ENCODE measurements at places on chromosomes 6 and 20.

DNA sequence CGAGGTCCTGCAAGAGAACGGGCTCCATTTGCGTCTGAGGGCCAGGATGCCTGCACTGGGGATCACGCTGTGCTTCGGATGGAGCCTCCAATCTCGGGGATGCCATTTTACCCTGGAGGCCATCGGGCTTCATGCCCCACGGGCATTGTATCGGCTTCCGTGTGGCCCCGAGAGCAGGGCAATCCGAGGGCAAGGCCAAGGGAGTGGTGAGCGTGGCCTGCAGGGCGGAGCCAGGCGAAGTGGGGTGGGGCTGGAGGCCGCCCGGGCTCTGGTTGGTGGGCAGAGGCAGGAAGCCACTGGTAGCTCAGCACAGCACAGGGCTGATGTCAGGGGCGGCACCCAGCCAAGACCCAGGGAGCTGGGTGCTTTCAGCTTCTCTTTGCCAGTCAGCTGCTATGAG lies 57.5 kb upstream of the BHLHE23 start:
- no peak for DNase-seq

GRCh38 chr20:47283411-47283810 lies 73.1 kb downstream of the ZMYND8 start:
- no peak for DNase-seq

DNA sequence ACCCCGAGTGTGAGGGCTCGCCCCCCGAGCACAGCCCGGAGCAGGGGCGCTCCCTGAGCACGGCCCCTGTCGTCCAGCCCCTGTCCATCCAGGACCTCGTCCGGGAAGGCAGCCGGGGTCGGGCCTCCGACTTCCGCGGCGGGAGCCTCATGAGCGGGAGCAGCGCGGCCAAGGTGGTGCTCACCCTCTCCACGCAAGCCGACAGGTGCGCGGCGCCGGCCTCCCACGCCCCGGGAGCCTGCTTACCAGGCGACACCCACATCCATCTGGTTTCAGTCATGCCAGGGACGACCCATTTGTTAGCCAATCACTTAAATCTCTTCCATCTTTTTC lies 73.5 kb upstream of the PBOV1 start:
- no peak for DNase-seq

DNA sequence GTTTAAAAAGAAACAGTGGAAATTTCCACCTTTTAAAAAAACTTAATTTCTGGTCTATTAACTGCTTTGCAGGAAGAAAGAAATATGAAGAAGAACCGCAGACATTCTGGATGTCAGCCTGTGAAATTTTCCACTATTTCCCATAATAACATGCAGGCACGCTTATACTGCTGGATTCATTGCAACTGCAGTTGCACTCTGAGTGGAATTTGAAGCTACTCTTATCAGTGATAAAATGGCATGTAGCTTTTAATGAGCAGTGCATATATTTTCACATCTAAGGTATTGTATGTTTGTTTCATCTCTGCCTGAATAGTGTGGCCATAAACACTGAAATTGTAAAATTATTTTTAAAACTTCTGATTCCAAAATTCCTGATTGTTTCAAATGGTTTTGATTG lies 28.2 kb downstream of the NCOA3 start:
- no peak for DNase-seq

DNA sequence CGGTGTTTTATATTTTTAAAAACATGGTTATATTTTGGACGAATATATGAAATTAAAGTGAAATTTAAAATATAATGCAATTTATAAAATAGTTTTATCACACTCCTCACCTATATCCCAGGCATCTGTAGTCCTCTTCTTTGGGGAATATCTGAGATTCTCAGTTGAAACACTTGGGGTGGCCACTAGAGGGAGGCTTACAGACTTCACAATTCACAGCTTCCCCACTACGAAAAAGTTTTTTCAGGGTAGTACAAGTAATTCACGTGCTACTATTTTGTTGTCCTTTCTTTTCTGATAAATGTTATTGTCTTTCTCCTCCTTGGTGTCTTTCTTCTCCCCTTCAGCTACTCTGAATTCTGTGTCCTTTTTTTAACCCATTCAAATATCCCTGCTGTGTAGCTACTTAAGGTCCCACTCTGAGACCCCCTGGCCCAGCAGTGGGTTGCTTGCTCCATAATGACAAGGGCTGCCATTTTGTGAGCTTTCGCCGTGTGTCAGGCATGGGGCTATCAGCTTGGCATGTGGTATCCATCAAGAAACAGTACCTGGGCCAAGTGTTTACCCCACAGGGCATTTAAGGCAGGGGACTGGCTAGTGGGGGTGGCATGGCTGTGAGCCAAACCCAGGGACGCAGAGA lies 43.6 kb upstream of the PHACTR3 start:
- DNase-seq = no peak

DNA sequence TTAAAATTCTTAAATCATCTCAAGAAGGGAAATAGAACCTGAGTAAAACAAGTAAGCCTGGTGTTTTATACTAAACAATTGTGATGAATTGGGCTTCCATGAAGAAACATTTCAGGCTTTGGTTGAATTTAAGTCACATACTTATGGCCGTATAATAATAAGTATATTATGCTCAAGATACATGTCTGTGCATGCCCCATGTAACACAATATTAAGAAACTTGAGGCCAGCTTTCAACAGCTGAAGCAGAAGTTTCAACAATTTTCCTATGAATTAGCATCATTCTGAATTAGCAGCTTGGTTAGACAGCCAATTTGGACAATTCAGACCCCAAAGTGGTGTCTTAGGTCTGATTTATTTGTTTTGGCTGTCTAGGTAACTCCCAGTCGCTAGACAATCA lies 243.7 kb downstream of the MYLK4 start:
- no peak for DNase-seq

GRCh38 chr6:104031346-104031745 lies 828.4 kb downstream of the HACE1 start:
- DNase-seq = no peak

GRCh38 chr6:32149092-32149755 lies 2.5 kb downstream of the PRRT1 start:
- DNase-seq = no peak

DNA sequence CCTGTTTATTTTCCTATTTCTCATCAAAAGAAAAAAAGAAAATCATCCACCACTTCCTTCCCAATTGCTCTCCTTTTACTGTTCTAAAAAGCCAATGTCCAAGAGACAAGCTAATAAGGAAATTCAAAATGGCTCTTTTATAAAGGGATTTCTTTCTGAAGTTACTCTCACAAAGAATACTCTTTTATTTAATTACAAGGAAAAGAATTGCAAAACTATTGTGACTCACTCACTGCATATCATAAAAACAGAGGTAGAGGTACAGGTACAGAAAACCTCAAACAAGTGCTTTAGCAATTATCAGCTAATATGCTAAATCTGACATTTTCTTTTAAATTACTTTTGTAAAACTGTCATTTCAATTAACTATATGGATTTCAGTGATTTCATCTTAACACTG lies 18.1 kb downstream of the DEK start:
- DNase-seq = no peak

DNA sequence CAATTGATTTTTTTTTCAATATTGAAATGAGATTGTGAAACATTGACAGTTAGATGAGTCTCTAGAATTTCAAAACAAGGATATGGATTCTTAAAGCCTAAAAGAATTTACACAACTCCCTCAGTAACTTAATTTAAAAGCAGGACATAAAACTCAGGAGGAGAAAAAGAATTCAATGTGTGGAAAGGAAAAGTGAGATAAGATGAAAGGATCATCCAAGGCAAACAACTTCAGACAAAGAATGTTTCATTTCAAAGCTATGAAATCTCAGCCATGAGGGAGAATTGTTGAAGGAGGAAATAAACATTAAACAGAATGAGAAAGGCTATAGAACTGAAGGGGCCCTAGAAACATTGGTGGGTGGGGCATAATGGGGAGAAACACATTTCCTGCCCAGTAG lies 191.7 kb upstream of the NOX3 start:
- DNase-seq = no peak

DNA sequence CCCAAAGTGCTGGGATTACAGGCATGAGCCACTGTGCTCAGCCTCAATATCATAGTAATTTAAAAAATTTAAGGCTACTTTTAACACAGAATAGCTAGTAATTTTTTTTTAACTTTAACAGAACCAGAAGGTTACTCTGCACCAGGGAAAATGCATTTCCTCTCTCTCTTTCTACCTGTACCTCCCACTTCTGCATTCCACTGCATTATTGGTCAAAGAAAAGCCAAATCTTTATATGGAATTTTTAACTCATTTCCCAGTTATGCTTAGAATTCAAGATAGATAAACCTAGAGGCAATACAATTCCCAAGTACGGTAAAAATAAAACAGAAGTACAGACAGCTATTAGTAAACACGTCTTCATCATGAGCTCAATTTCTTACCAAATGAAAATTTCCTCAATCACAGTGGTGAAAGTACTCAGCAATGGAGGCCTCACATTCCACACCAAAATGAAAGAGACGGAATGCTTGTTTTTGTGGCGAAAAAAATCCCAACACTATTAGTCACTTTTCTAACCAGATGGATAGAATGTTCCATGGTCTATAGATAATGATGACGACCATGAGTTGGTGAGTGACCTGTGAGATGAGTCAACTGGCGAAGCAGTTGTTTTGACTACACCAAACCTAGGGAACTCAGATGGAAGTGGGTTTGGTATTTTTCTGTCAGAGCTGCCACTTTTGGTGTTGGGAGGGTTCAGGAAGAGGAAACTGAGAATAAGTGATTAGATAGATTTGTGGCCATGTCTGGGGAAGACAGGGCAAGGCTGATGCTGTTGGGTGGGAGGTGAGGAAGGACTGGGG lies 104.7 kb upstream of the SGK1 start:
- no peak for DNase-seq

DNA sequence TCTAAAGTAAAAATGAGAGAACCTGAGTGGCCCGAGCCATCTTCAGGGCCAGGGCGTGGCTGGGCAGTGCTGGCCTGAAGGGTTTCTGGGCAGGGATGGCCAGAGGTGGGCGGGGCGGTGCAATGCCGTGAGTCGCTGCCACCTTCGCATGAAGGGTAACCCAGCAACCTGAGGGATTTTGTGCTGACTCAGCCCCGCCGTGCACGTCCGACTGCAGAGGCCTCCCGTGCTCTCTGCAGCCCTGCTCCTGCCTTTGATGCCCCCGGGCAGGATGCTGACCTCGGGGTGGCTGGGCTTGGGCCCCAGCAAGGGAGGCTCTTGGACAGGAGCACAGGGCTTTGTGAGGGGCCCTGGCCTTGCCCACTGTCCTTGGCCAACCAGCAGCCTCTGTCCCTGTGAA lies 81.7 kb upstream of the GATA5 start:
- no peak for DNase-seq

- no peak for DNase-seq
Measured at GRCh38 chr20:15252304-15252703, 914.9 kb upstream of the FLRT3 start.

DNA sequence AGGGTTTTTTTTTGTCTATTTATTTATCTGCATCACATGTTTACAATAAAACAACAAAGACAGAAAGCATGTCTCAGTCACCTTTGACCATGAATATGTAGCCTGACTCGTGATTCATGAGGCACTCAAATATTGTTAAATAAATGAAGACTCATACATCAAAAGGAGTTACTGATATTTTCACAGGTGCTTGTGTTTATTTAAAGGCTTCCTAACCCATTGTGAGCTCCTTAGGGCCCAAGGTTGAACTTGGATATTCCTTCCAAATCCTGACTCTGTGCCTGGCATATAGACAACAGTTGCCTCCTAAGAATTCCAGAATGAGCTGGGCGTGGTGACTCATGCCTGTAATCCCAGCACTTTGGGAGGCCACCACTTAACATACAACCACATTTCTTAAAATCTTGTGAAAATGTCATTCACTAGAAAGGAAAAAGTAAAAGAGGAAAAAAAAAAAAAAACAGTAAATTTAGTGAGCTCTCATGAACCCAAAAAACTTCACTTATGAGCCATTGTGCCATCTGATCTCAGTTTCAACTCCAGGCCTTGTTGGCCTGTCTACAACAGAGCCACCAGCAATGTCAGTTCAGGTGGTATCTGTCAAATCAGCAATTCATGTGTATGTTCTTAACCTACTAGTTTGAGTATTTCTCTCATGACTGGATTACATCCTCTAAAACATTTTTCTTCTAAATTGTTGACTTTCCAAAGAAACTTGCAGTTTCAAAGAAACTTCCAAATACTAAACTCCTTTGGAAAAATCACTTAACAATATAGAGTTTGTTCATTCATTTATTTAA lies 162.7 kb upstream of the MARCKS start:
- no peak for DNase-seq

- no peak for DNase-seq
Measured at GRCh38 chr6:140905724-140906123, 1227.0 kb upstream of the GJE1 start.

DNA sequence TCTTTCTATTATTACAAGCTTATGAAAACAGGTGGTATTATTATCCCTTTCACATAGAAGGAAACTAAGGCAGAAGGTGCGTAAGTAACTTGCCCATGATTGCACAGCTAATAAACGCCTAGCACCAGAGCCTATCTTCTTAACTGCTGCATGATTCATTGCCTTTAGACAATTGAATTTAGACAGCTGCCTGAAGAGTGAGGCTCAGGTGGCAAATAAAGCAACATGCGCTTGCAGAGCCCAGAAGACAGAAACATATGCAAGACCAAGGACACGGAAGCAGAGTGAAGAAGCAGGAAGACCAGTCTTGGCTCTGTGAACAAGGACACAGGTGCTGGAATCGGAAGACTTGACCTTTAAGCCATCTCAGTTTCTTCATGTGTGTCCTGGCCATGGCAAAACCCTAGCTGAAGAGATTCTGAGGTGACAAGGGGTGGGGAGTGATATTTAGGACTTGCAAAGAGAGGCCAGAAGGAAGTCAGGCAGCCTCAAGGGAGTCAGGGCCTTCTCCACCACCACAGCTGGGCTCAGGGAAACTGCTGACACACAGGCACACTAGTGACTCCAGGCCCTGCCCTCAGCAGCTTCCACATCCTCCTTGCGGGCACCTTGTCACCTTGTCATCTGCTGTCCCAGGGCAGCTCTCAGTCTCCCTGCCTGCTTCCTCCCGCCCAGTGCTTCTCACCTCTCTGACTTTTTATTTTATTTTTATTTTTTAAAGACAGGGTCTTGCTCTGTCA lies 91.7 kb upstream of the SLC22A16 start:
- DNase-seq = no peak

DNA sequence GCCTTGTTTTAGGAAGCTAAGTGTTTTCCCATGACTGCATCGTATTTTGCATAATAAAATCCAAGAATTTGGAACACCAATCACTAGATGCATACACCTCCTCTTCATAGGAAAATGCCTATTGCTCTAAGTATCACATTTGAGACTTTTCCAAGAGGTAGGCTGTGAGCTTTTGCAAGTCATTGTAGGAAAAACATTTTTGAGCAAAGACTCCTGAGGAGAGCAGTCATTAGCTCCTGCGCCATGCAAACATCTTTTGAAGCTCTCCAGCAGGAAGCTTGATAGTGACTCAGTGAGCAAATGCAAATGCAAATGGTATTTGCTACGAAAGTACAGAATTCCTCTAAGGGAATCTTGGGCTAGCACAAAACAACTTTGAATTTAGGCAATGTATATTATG lies 750.4 kb downstream of the QKI start:
- no peak for DNase-seq

Data from stimulated activated CD8-positive, alpha-beta memory T cell treated with anti-CD3 and anti-CD28 coated beads, Interleukin-12 subunit alpha, Interleukin-12 subunit beta, amount 100 ng/mL, for 4 hours (primary cell).